ENCODE measurements at places on chromosomes 5 and 9.

- DNase-seq, result peak; percentile 12
Observed at GRCh38 chr9:28774433-28775235, 1201.4 kb upstream of the C9orf72 start.

GRCh38 chr9:129362287-129363000 is 184.4 kb upstream of the IER5L start:
- no peak for DNase-seq

DNA sequence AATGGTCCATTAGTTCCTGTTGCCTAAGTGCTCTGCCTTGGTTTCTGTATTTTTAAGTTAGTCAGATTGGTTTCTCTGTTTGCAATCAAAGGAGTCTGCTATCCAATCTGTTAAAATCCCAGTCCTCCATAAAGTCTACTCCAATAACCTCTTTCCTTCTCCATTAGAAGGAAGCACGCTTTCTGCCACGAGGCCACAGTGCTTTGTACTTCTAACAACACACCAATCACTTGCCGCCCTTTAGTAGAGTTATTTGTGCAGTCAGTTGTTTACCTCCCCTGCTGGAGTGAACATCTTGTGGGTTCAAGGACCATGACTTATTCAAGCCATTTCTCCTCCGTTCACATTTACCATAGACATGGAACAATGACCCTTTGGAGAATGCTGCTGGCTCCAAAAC is 69.0 kb downstream of the GLRA1 start:
- no peak for DNase-seq

GRCh38 chr9:20224756-20225155 is 397.5 kb downstream of the MLLT3 start:
- DNase-seq, result no peak

DNA sequence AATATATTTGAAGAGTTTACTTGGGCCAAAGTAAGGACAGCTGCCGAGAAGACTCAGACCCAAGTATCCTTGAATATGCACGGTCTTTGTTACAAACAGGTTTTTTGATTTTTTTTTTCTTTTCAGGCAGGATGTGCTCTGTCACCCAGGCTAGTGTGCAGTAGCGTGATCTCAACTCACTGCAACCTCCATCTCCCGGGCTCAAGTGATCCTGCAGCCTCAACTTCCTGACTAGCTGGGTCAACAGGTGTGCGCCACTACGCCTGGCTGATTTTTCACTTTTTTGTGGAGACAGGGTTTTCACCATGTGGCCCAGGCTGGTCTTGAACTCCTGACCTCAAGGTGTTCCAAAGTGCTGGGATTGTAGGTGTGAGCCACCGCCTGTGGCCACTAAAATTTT is 27.4 kb downstream of the JMY start:
- DNase-seq, result no peak

DNA sequence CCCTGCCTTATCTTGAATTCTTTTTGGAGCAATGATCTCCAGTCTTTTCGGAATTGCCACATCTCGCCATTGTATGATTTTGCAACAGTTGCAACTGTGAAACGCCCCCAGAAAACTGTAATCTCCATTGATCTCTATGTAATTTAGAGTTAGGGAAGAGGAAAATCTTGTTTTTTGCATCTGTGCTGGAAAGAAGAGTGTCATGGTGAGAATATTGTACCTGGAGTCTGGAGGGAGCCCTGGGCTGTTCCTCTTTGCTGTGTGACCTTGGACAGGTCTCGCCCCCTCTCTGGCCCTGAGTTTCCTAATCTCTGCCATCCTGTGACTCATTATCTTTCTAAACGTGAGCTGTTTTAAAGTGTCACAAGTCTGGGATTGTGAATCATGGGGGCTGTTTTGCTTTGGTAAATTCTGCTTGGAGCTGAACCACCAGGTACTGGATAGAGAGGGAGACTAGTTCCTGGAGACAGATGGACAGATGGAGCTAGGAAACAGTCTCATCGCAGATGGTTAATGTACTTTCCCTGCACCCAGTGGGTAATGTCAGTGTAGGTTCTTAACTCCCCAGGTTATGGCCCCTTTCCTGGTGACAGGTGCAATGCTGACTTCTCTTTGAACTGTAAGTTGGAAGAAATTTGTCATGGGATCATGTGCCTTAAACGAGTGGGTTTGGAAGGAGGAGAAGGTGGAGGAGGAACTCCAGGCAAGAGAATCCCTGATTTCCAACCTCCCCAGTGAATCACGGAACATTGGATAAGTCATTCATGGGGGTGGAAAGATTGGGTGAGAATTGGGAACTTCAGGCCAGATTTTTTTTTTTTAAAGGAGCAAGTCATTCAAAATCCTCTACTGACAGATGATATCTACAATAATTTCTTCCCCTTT is 19.6 kb downstream of the PPARGC1B start:
- DNase-seq, result no peak

GRCh38 chr9:17837965-17838364 is 259.1 kb downstream of the SH3GL2 start:
- DNase-seq, result peak; percentile 1

DNA sequence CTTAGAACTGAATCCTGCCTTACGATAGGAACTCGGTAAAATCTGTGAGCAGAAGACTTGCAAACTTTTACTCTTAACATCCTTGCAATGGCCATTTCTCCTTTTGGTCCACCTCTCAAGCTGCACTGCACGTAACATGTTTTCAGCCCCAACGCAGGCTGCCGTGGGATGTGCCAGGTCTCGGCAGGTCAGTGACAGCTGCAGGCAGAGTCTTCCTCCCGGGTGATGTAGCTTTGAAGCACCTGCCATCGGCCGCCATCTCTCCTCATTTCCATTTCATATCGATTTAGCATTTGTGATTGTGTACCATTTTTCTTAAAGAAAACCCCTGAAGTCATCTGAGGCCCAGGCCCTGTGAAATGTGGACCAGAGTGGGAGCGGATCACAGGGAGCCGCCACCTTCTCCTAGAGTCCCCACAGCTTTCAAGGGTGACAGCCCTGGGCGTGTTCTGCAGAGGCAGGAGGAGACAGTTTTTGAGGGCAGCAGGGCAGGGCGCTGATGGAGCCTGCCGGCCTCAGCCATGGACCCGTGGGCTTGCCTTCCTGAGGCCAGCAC is 25.8 kb upstream of the LPCAT1 start:
- no peak for DNase-seq

DNA sequence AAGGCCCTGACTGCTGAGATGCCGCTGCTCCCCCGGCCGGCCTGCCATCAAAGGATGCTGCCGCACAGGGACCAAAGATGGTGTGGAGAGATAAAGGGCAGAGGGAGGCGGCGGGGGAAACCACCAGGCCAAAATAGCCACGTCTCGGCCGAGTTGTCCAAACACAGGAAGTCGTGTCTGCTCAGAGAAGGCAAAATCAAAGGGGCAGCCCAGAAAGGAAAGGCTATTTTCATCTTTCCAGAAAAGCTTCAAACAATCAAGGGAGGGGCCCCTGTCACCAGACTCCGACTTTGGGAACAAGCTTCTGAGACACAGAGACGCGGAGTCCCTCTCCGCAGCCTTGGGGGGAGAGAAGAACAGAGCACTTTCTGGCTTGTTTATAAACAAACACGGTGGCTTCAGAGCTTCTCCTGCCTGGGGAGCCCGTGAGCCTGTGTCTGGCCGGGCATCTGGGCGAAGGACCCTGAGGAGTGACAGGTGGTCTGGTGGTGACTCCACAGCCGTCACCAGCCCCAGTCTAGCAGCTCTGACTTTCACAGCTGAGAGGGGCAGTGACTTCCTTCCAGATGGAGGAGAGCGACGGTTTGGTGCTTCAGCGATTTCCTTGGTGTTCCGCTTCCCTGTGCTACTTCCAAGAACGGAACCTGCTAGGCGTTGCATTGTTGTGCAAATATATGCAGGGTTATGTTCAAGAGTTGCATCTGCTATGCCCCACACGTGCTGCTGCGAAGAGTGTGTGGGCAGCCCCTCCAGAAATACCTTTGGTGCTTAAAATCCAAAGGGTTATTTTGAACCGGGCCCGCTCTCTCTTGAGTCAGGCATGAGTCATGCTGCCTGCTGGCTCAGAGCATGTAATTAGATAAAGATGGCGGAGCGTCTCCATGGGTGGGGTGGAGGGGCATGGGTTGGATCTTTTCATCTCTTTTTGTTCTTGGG is 24.0 kb downstream of the ADAMTSL2 start:
- DNase-seq, result no peak

GRCh38 chr9:130320723-130321481 is 55.3 kb downstream of the HMCN2 start:
- peak; percentile 87 for DNase-seq

GRCh38 chr5:112382886-112383285 is 36.2 kb downstream of the EPB41L4A start:
- no peak for DNase-seq

DNA sequence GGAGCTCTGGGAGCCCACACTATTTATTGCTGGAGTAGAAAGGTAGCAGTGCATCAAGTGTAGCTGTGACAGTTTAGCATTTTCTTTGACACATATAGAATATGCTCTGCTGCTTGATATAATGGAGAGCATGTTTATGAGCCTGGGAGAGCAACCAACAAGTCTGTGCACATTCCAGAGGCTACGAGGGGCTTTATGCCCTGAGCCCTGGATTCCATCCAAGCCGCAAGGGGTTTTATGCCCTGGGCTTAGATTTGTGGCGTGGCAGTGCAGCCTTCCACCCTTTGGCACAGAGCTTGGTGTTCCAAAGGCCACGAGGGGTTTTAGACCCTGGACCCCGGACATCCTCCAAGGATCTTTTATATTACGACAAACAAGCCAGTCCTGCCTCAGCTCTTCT is 14.6 kb downstream of the CDH6 start:
- DNase-seq, result no peak

- no peak for DNase-seq
Observed at GRCh38 chr9:69485466-69485865, 160.5 kb downstream of the ENTREP1 start.

DNA sequence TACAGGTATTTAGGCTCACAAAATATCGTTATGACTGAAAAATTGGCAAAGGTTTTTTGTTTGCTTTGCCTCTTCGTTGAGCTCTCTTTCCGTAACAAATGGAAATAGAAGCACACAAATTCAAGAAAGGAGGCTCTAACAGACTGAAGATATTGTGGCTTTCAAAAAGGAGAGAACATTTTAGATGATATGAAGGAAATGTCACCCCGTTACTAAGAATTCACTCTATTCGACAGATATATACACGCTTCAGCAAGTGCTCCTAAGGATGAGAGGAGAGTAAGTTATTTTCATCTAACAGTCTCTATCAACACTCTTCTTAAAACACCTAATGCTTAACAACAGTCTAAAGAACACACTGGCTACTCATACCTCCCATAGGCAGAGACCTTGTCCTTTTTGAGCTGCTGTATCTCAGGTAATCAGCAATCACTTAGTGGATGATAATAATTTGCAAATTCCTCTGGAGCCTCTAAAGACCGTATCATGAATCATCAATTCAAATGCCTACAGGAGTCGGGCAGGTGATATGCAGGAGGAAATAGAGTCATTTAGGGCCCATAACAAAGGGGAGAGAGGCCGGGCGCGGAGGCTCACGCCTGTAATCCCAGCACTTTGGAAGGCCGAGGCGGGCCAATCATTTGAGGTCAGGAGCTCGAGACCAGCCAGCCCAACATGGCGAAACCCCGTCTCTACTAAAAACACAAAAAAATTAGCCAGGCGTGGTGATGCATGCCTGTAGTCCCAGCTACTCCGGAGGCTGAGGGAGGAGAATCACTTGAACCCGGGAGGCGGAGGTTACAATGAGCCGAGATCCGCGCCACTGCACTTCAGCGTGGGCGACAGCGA is 1.4 kb upstream of the HSDL2 start:
- peak; percentile 54 for DNase-seq

- no peak for DNase-seq
Observed at GRCh38 chr9:113538701-113539430, 75.3 kb downstream of the RGS3 start.

- no peak for DNase-seq
Observed at GRCh38 chr5:170571875-170572852, 68.3 kb downstream of the KCNIP1 start.

GRCh38 chr5:3793162-3793561 is 197.5 kb downstream of the IRX1 start:
- DNase-seq, result no peak

DNA sequence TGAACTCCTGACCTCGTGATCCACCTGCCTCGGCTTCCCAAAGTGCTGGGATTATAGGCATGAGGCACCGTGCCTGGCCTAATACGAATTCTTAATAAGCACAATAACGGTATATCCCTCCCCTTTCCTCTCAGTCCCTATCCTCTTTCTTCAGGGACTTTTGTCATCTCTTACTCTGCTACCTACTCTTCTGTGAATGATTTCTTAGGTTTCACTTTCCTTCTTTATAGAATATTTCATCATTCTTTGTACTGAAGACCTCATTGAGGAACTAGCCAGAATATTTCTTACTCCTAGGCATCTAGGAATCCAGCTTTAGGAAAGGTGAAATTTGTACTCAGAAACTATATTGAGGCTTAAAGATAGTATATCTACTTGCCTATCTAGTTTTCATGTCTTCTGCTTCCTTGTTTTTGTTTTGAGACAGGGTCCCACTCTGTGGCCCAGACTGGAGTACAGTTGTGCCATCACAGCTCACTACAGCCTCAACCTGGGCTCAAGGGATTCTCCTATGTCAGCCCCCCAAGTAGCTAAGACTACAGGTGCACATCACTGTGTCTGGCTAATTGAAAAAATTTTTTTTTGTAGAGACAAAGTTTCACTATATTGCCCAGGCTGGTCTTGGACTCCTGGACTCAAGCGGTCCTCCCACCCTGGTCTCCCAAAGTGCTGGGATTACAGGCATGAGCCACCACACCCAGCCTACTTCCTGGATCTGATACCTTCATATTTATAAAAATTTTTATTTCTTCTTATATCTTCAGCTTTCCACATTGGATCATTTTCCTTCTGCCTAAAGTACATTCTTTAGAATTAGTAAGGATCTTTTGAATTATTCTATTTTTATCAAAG is 69.7 kb downstream of the GPBP1 start:
- DNase-seq, result no peak

- DNase-seq, result no peak
Observed at GRCh38 chr9:127426756-127427155, 2.6 kb downstream of the ZNF79 start.

All from erythroblast (primary cell).